ENCODE measurements at places on chromosomes 2 and 18.

GRCh38 chr18:22711192-22711685 is 221.9 kb upstream of the RBBP8 start:
- no peak for DNase-seq

DNA sequence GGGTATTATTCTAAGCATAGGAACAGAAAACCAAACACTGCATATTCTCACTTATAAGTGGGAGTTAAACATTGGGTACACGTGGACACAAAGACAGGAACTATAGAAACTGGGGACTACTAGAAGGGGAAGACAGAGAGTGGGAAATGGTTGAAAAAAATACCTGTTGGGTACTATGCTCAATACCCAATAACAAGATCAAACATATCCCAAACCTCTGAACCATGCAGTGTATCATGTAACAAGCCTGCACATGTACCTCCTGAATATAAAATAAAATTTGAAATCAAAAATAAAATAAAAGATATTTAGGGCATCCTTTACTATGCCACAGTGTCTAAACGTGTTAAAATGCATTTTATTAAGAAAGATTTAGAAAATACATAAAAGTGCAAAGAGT is 221.0 kb upstream of the TFPI start:
- no peak for DNase-seq

DNA sequence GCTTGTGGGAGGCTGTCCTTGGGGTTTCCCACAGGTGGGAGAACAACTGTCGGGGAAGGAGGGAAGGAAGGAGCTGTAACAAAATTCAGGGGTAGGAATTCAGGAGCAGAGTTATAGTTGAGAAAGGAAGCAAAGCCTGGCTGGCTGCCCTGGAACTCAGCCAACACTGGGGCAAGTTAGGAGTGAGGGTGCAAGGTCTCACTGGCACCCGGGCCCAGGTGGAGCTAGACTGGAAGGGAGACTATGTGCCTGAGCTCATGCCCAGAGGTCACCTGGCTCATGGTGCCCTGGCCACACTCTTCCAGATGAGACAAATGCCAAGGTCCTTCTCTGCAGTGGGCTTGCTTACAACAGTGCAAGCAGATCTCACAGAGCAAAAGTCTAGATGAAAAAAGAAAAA is 75.6 kb upstream of the ARHGAP28 start:
- no peak for DNase-seq

GRCh38 chr18:68948622-68949021 is 150.7 kb downstream of the CCDC102B start:
- DNase-seq, result no peak

DNA sequence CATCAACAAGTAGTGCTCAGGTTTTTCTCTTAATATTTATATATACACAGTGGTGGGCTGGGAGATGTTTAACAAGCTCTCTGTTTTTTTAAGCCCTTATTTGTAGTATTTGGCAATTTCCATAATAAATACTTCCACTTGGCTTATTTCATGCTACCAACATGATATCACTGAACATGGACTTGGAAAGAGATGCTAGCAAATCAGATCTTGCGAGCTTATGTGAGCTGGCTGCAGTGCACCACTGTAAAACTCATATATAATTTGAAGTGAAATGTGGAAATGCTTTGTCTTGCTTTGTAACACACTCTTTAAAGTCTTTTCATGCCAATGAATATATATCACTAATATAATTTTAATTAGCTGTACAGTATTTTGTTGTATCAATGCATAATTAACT is 155.7 kb downstream of the ALK start:
- no peak for DNase-seq

DNA sequence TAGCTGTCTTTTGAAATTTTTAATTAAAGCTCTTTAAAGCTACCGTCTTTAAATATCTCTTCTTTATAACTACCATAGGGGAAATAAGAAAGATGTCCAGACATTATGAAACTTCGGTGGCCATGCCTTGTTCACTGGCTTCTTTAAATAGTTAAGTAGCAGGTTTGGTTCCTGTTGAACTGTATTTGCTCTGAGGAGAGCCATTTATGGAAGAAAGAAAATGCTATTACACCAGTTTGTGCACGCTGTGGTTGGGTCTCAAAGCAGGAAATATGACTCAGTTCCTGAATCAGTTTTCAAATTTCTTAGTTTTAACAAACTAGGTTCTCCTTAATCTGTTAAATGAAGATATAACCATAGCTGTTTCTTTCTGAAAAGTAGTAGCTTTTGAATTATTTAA is 12.2 kb downstream of the ARPC2 start:
- DNase-seq, result peak; percentile 31

DNA sequence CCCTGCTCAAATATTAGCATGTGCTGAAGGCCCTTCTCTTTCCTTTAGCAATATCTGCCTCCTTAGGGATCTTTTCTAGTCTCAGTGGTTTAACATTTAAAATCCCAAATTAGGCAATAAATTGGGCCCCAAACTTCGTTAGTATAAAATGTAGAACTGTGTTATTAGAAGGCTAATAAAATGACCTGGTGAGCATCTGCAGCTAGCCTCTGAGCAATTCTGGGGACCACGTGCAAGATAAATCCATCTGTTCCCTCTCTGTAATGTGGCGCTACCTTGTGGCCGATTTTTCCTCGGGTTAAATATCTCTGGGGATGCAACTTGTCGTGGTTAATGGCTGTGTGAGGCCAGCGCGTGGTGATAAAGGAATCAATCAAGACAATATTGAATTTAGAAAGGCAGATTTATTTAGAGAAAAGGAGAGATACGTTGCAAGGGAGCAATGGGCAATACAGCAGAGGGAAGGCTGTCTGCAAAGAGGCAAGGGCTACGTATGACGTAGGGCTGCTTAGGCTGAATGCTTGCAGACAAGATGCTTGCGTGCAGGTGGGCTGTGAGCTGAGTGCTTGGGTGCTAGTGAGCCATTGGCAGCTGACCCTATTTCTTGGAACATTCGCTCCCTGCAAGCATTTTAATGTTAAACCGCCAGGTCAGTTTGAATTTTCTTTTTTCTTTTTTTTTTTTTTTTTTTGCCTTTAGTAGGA is 18.5 kb upstream of the IL36G start:
- no peak for DNase-seq

DNA sequence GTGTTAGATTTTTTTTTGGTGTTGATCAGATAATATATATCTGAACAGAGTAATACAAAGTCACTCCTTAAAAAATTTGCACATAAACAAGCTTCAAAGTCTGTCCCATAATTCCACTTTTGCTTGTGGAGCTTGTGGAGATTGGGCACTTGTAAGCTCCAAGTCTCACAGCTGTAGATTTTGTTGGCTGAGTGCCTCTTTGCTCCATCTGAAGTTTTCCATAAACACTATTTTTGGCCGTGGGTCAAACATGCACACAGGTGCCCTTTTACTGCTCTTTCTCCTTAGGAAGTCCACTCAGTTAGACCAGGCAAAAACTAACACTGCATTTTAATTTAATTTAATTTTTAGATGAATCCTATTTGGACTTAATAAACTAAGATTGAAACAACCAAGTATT is 3.6 kb upstream of the KCNJ13 start:
- DNase-seq, result no peak

DNA sequence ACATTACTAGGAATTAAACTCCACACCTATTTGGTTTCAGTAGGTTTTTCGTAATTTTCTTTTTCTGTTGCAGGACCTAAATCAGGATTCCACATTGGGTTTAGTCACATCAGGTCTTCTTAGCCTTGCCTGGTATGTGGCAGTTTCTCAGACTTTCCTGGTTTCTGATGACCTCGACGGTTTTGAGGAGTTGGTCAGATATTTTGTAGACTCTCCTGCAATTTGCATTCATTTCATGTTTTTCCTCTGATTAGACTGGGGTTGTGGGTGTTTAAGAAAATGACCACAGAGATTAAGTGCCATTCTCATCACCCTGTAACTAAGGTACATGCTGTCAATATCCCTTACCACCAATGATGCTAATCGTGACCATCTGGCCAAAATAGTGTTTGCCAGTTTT is 97.3 kb upstream of the ST6GAL2 start:
- DNase-seq, result no peak

DNA sequence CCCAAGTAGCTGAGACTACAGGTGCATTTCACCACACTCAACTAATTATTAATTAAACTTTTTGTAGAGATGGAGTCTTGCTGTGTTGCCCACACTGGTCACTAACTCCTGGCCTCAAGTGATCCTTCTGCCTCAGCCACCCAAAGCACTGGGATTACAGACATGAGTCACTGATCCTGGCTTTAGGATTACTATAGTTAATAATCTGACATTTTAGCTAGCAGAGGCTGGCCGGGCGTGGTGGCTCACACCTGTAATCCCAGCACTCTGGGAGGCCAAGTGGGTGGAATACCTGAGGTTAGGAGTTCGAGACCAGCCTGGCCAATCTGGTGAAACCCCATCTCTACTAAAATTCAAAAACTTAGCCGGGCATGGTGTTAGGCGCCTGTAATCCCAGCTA is 39.5 kb downstream of the USP34 start:
- DNase-seq, result no peak

DNA sequence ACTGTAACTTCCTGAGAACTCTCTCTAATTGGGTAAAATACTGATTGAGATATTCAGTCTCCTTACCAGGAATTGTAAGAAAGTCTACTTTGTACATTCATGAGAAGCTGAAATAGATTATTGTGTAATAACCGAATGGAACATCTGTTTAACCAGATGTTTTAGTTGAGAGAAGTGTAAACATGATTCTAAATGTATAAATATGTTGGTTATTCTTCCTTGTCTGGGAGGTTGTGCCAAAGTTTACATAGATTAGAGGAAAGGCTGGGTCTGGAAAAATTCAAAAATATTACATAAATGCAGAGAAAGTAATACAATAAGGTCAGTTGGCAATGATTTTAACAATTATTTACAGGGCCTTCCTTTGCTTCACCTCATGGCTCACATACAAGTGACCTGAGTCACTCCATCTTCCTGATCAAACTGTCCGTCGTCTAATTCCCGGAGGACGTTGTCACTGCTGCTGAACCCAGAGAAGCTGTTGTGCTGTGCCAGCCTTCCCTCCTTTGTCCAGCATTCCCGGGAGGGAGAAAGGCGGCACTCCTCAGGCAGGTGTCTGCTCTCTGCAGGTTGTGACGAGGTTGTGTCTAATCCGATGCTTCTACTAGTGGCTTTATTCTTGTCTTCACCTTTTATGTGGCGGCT is 55.9 kb downstream of the MOB4 start:
- DNase-seq, result no peak

DNA sequence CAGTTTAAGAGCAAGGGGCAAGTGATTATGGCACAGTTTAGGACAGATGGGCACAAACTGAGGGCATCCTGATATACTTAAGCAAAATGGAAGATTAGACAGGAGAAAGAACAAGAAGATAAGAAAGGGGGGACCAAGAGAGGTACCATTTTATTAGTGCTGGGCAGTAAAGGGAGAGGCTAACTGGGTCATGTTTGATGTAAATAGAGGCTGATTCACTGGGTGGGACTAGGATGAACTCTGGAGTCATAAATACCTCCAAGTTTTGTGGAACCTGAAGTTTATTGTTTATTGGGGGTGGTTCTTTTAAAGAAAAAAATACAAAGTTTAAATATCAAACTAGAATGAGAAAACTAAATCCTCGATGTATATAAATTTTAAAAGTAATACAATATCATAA is 1067.2 kb upstream of the GYPC start:
- no peak for DNase-seq

DNA sequence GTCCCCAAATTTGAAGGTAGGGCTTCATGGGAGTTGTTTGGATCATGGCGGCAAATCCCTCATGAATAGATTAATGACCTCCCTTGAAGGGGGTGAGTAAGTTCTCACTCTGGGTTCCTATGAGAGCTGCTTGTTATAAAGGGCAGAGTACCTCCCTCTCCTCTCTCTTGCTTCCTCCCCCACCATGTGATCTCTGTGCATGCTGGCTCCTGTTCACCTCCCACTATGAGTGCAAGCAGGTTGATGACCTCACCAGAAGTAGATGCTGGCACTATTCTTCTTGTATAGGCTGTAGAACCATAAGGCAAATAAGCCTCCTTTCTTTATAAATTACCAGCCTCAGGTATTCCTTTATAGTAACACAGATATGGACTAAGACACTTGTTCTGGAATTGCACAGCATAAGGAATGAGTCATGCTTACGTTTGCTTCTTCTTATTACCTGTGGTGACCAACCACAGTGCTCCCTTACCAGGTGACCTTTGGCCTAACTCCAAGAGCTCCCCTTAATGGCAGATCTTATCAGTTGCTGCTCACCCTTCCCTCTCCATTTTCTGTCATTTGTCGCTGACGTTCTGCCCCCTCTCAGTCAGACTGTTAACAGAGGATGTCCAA is 559.5 kb upstream of the GCFC2 start:
- no peak for DNase-seq

GRCh38 chr2:224941960-224942359 is 100.3 kb downstream of the DOCK10 start:
- DNase-seq, result no peak

- DNase-seq, result no peak
These were observed 459.8 kb upstream of the FSIP2 start for GRCh38 chr2:185278761-185279160.

GRCh38 chr2:168564641-168565040 is 108.6 kb downstream of the CERS6 start:
- DNase-seq, result no peak

Measured in stimulated activated CD8-positive, alpha-beta memory T cell treated with anti-CD3 and anti-CD28 coated beads, Interleukin-15, amount 100 ng/mL, for 48 hours (primary cell).